ENCODE measurements at places on chromosomes 12 and 14.

DNA sequence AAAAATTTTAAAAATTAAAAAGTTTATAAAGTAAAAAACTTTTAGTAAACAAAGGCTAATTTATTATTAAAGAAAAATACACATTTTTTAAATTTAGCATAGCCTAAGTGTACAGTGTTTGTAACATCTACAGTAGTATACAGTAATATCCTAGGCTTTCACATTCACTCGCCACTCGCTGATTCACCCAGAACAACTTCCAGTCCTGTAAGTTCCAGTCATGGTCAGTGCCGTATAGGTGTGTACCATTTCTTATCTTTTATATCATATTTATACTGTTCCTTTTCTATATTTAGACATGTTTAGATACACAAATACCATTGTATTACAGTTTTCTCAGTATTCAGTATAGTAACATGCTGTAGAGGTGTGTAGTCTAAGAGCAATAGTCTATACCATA, 28.9 kb downstream of the HEATR5A start:
- DNase-seq, result no peak

DNA sequence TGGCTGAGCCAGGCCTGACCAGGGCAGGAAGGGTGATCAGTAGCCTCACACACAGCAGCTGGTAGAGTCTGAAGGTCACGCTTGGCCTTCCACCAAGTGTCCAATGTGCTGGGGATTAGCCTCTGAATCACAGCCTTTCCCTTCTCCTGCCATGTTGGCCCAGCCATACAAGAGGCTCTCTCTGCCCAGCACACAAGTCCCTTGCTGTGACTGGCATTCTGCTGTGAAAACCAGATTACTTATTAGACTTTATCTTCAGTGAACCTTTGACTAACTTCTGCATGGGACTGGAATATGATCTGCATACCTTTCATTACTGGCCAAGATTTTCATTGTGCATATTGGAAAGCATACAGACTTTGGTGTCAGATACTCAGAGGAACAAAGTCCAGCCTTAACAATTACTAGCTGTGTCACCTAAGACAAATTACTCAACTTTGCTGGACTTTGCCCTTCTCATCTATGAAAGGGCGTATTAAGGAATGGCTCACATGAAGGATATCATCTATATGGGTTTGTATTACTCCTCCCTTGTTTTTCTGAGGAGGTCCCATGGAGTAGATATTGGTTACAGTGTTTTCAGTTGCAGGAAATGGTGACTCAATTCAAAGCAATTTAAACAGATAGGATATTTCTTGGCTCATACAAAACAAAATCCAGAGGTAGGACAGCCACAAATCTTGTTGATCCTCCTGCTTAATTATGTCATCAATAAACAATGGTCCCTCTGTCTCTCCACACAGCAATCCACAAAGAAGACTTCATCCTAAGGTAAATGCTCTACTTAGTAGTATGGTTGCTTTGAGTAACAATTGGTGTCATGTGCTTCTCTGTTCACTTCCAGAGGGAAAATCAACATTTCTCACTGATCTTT, 99.6 kb downstream of the DYRK2 start:
- DNase-seq, result no peak

DNA sequence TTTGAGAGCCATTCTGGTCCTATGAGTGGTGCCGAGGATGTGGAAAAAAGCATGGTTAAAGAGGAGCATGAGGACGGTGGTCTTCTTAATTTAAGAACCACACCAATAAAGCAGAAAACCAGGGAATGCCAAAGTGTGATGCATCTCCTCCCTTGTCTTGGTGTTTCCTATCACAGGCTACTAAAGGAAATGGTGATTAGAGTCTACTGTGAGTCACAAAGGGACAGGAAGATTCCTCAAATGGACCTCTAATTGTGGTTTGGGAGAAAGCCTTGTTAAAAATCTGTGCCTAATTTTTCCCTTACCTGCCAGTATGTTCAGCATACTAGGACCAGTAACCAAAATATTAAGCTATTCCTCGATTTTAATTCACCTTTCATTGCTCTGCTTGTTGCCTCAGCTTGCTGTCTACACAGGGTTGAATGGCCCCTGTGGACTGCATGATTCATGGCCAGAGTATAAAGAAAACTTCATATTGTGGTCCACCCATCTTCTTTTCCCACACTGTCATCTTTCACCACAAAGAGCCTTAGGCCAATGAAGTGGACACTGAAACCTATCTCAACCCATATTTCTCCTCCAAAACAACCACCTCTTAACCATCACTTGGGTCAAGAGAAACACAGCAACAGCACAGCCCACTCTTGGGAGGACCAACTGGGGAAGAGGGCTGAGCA, 38.8 kb downstream of the DIO2 start:
- no peak for DNase-seq

DNA sequence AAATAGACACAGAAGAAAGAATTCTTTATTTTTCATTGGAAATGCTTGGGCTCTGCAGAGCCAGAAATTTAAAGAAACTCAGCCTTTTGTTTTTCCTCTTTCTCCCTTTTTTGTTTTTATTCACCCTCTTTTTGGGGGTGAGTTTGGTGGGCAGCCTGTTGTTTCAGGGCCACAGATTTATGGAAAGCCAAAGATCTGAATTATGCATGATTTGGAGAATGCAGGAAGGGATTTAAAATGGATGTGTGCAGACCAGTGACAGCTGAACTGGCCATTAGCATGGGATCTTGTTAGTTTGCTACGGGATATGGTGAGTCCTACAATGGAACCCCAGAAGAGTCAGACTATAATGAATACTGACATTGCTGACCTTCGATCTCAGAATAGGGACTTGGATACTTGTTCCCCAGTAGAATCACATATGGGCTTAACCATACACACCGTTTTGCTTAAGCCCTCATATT, 7.7 kb upstream of the ATXN2 start:
- DNase-seq, result no peak

DNA sequence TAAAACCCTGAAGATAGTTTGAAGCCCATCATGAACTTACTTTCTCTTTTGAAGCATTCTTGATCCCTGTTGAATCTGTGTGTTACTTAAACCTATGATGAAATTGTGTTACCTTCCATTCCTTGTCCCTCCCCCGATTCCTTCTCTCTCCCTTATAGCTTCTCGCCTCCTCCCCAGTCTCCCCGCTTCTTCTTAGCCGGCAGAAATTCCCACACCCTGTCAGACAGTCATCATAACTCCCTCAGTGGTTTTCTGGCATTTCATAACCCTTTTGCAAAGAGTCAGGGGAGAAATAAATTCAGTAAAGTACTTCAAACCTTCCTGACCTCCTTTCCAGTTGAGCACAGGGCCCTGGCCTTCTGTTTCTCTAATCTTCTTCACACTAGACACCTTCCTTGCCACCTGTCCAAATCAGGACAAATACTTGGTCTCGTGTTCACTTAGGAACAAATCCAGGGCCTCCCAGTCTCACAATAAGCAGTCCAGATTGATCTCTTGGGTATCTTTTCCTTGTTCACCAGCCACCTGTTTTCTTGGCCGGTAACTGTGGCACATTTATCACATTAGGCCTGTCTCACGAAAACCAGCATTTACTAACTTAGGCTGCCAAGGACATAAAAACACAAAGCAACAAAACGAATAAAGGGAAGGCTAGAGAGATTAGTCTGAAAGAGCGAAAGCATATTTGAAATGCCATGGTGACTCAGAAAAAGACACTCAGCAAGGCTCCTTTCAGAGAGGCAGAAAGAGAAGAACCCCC, 355.9 kb downstream of the TMTC2 start:
- DNase-seq, result no peak

- no peak for DNase-seq
These were observed 89.0 kb downstream of the C14orf39 start for GRCh38 chr14:60396718-60397343.

DNA sequence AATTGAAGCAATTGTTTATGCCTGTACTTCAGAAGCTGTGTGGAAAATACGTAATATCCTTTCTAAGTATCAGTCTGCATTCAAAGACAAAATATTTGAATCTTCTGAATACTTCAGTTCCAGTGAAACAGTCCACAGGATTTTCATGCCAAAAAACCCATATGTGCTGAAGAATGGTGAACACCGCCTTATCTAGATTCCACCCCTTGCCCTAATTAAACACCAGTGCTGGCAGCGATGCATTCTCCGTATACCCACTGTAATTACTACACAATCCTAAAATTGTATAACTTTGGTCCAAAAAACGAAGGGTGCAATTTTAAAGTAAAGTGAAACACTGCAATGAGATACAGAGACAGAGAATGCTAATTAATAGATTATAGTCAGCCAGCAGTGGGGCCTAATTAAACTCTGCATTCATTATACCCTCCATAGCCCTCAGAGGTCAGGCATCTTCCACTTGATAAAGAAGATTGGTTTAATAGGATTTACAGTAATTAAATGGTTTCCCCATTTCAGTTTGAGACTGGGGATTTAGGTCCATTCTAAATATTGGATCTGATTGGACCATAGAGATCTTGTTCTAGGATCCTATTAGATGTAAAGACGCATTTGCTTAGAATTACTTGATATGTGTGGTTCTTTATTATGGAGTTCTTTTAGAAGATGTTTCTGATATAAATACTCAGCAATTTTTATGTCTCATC, 43.9 kb downstream of the ERC1 start:
- no peak for DNase-seq

- no peak for DNase-seq
These were observed 17.5 kb upstream of the SCARB1 start for GRCh38 chr12:124881123-124881522.

- DNase-seq, result peak; percentile 57
These were observed at the start of gene B4GALNT1 for GRCh38 chr12:57632958-57633840. B4GALNT1 (minus strand) TSS chr12:57633201; CDS start chr12:57632132, 1,069 bp downstream.

DNA sequence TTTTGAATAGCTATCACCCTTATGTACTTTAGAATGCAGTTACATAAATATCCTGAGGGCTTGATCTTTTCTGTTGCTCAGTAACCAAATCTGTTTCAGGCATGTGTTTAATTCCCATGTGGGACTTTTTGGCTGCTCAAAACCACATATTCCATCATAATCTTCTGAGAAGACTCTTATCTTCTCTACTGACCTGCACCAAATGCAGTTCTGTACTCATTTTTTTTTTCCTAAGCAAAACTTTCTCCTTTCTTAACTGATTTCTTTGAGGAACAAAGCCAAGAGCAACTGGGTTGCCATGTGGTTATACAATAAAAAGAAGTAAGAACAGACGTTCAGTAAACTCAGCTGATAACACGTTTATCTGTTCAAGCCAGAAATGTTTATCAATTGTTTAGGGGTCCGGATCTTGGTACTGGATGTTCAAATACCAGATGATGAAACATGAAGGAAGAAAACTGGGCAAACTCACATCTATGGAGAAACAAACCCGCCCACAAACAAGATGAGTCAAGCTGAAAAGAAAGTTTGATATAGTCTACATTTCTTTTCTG, 50.1 kb downstream of the TMEM132C start:
- DNase-seq, result no peak

DNA sequence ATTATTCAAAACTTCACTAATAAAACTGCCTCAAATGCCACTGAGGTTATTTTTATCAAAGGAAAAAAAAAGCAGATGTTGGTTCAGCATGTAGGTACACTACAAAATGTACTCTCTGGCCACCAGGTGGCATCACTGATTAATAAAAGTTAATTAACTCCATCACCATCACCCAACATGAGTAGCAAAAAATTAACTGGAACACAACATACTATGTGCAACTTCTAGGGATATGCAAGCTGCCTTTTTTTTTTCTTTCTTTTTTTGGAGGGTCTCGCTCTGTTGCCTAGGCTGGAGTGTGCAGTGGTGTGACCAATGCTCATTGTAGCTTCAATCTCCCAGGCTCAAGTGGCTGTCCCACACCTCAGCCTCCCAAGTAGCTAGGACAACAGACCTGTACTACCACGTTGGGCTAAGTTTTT, 43.8 kb upstream of the NR2C1 start:
- DNase-seq, result peak; percentile 59

GRCh38 chr12:89880690-89881350, 172.2 kb upstream of the ATP2B1 start:
- no peak for DNase-seq

All from activated T-cell treated with anti-CD3 and anti-CD28 coated beads for 4 hours (primary cell).